ENCODE measurements at places on chromosomes 2 and 18. TPM values are rescaled to one million over a fixed set of nuclear protein-coding genes. Genes with fewer than 3 reads are reported as not detected.

EN1 gene
- not detected for polyA plus RNA-seq

CYS1 gene
- not detected for polyA plus RNA-seq

SFT2D3 gene
- 6.9 TPM for polyA plus RNA-seq

STARD6 gene
- not detected for polyA plus RNA-seq

Measured in neural cell (in vitro differentiated cells).